NCI-H1436 (cell line): ENCODE measurements at places on chromosomes 16 and 17.
A peak's percentile ranks its signal among the peaks of the same experiment; 100 is the strongest.

DNA sequence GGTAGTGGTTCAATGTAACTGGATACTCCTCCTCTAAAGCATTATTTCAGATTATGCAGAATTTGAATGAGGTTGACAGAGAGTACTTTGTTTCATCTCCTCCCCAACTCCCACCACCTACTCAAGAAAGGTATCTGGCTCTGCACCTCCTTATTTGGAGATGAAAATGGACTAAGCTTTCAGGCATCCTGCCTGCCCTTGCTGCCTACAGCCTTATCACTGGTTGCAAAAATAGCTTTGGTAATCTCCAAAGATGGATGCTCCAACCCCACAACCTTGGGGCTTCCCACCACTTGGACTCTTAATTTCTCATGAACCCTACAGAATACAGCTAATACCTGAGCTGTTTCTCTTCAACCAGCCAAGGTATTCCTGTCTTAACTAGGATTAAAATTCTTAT is 45.3 kb upstream of the CORO6 start:
- DNase-seq: no peak

DNA sequence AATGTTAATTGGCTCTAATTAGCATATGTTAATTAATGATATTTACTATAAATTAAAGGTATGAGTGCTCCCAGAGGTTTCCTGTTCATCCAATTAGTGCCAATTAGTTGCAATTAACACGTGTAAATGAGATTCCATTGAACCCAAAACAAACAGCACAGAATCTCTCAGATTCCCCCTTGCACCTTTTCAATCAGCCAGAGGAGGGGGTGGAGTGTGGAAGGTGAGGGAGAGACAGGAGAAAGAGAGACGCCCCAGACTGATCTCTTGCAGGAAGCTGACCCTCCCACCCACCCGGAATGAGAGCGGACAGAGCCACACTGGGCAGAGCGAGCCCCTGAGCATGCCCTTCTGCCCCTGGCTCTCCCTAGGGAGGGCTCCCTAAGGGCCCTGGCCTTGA is 24.1 kb upstream of the LHX1 start:
- DNase-seq: no peak

- no peak for DNase-seq
These were observed 80.9 kb upstream of the MTMR4 start for GRCh38 chr17:58595194-58595792.

GRCh38 chr17:48294806-48295361 is 135.1 kb downstream of the SKAP1 start:
- no peak for DNase-seq

DNA sequence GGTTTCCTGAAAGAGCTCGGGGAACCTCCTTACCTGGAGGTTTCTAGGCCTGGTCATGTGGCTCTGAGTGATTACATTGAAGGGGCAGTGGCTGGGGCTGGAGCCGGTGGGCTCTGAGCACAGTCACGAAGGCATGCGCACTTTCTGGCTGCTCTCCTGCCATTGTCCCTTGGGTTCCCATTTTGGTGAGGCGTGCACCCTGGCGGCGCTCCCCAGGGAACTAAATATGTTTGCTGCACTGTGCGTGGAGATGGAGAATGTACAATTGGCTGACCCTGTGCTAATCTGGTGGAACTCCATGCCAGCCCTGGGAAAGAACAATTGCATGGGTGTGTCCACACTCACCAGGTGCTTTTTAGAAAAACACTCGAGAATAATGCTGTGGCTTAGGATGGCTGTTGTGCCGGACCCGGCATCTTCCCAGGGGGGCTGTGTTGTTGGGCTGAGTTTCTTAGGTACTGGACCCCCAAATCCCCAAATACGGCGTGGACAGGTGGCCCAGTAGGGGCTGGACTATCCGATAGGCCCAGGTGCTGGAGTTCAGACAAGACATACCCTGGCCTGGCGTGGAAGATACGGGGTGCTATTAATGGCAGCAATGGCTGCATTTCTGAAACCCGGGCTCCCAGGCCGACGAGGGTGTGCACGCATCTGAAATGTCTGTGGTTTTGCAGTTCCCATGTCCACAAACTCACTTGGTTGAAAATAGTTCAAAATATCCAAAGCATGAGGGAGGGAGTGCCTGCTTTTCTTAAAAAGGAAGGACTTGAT is 230.5 kb downstream of the SEC14L1 start:
- DNase-seq: peak; percentile 58

- DNase-seq: no peak
These were observed 6.7 kb upstream of the ABCA9 start for GRCh38 chr17:69067274-69068047.

DNA sequence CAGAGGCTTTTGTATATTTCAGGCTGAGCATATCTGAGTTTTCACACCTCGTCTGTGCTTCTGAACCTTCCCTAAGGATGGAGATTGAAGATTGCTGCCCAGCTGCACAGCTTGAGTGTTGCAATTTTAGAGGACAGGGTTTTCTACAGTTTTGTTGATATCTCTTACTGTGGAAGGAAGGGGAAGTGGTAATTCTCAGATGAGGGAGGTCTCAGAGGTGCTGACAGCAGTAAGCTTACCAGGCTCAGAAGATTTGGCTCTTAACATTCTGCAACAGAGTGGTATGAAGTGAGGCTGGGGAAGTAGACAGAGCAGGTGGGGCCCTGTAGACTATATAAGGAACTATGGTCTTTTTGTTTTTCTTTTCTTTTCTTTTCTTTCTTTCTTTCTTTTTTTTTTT is 45.8 kb upstream of the ARHGAP17 start:
- no peak for DNase-seq

DNA sequence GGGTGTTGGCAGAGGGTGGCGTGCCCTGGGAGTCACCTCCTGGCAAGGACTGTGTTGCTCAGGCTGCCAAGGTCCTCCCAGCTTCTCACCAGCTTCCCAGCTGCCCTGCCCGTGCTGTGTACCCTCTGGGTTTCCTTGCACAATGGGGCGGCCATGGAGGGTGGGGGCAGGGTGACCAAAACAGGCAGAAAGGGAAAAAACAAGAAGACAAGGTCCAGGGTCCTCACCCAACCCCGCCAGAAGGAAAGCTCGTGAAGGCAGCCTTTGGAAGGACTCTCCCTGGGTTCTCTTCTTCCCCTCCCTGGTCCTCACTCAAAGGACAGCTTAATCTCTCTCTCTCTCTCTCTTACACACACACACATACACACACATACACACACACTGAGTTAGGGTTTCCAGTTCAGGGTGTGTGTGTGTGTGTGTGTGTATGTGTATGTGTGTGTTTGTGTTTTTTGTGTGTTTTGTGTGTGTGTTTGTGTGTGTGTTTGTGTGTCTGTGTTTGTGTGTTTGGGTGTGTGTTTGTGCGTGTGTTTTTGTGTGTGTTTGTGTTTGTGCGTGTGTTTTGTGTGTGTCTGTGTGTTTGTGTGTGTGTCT is 2.0 kb downstream of the SLC13A5 start:
- no peak for DNase-seq

DNA sequence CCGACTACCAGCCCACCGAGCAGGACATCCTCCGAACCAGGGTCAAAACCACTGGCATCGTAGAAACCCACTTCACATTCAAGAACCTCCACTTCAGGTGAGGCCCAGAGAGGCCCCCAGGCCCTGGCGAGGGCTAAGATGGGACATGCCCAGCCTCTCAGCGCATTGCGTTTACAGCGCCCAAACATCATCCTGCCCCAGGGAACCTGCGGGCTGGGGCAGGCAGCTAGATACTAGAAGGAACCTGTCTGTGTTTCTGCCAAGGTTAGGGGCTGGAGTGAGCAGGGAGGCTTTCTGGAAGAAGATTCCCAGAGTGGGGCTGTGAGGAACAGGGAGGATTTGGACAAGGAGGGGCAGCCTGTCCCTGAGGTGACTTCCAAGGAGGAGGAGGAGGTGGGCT is 90.6 kb downstream of the AMFR start:
- no peak for DNase-seq

- DNase-seq: no peak
These were observed 31.7 kb upstream of the ZC3H18 start for GRCh38 chr16:88538366-88539060.

DNA sequence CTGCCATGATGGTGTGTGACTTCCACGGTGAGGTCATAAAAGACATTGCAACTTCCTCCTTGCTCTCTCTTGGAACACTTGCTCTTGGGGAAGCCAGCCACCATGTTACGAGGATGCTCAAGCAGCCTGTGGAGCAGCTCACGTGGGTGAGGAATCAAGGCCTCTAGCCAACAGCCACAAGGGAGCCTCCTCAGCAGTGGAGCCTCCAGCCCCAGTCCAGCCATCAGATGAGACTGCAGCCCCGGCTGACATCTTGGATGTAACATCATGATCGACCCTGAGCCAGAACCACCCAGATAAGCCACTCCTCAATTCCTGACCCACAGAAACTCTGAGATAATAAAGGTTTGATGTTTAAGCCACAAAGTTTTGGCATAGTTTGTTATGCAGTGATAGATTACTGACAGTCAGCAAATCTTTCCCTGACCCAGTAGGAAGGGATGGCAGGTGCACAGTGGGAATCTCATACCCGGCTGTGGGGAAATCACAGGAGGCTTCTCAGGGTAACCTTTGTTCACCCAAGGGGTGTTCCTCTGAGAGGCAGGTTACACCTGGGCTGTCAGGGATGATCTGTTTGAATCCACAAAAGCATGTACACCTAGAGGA is 23.3 kb upstream of the GINS2 start:
- no peak for DNase-seq

- no peak for DNase-seq
These were observed 282.0 kb downstream of the MAP2K4 start for GRCh38 chr17:12302711-12303110.

GRCh38 chr17:1488826-1489270 is 3.6 kb downstream of the MYO1C start:
- no peak for DNase-seq

- no peak for DNase-seq
These were observed 578.1 kb downstream of the KCNJ18 start for GRCh38 chr17:22270381-22270780.
